ENCODE measurements at places on chromosomes 1 and 21. TPM values are rescaled to one million over a fixed set of nuclear protein-coding genes. Genes with fewer than 3 reads are reported as not detected.

The CATSPERE gene
- 0.05 TPM for total RNA-seq

The ABCA4 gene
- 0.13 TPM for total RNA-seq

The SPATA6 gene
- 2.2 TPM for total RNA-seq

The NBPF20 gene
- total RNA-seq: 3.6 TPM

The PLA2G2C gene
- not detected for total RNA-seq

The OR13G1 gene
- total RNA-seq: not detected

The PLA2G2A gene
- not detected for total RNA-seq
